Activated CD4-positive, alpha-beta memory T cell treated with anti-CD3 and anti-CD28 coated beads for 36 hours (primary cell): ENCODE measurements at places on chromosomes 3 and 15.

GRCh38 chr3:150020527-150020926 lies 49.8 kb upstream of the PFN2 start:
- DNase-seq = no peak

- no peak for DNase-seq
Observed at GRCh38 chr15:54481819-54482218, 503.6 kb downstream of the UNC13C start.

- DNase-seq = peak; percentile 57
Observed at GRCh38 chr3:43894176-43895049, 203.7 kb downstream of the ABHD5 start.

GRCh38 chr3:81375921-81376320 lies 385.5 kb downstream of the GBE1 start:
- DNase-seq = no peak

- DNase-seq = peak; percentile 2
Observed at GRCh38 chr3:126127904-126128303, 44.0 kb upstream of the SLC41A3 start.
